ENCODE measurements at places on chromosomes 7 and 10.

GRCh38 chr7:129298268-129298893 lies 73.6 kb downstream of the AHCYL2 start:
- DNase-seq = no peak

- no peak for DNase-seq
These were observed 39.6 kb downstream of the NUP205 start for GRCh38 chr7:135597181-135597925.

DNA sequence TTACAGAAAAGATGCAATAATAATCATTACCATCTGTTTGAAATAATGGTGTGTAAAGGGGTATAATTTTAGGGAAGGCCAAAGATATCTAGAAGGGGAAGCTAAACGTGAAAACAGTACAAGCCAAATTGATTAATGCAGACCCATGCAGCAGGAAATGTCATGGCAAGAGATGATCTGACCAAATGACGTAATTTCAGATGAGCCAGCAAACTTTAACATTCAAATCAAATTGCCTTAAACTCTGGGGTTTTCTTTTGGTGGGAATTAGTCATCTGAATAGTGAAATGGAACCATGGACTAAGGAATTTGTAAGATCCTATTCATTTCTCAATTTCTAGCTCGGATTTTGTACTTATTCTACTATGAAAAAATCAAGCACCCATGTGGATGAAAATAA lies 21.4 kb upstream of the SCIN start:
- no peak for DNase-seq

GRCh38 chr7:137976696-137977095 lies 25.2 kb downstream of the CREB3L2 start:
- DNase-seq = no peak

- no peak for DNase-seq
These were observed 912 bp upstream of the OAT start for GRCh38 chr10:124419635-124420034.

GRCh38 chr7:142964502-142965246 lies 2.5 kb upstream of the KEL start:
- DNase-seq = no peak

- DNase-seq = no peak
These were observed 600.6 kb downstream of the PHTF2 start for GRCh38 chr7:78399033-78399769.

DNA sequence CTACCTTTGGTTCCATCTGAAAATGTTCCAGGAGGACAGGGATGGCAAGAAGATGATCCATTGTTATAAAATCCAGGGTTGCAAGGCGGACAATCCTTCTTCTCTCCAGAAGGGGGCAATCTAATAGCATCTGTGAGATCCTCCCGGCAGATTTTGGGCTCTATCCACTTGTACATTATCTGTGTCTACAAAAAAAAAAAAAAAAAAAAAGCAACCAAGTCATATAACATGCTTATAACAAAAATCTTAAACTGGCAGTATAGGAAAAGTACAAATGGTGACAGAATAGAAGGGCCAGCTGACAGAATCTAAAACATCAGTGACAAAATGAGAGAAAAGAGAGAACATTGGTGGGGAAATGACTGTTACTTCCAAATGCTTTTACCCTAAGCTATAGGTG lies 132.7 kb downstream of the ELAPOR2 start:
- DNase-seq = no peak

GRCh38 chr7:29926741-29927140 lies 62.9 kb downstream of the SCRN1 start:
- no peak for DNase-seq

- no peak for DNase-seq
These were observed 103.2 kb downstream of the NRBF2 start for GRCh38 chr10:63236113-63236935.

DNA sequence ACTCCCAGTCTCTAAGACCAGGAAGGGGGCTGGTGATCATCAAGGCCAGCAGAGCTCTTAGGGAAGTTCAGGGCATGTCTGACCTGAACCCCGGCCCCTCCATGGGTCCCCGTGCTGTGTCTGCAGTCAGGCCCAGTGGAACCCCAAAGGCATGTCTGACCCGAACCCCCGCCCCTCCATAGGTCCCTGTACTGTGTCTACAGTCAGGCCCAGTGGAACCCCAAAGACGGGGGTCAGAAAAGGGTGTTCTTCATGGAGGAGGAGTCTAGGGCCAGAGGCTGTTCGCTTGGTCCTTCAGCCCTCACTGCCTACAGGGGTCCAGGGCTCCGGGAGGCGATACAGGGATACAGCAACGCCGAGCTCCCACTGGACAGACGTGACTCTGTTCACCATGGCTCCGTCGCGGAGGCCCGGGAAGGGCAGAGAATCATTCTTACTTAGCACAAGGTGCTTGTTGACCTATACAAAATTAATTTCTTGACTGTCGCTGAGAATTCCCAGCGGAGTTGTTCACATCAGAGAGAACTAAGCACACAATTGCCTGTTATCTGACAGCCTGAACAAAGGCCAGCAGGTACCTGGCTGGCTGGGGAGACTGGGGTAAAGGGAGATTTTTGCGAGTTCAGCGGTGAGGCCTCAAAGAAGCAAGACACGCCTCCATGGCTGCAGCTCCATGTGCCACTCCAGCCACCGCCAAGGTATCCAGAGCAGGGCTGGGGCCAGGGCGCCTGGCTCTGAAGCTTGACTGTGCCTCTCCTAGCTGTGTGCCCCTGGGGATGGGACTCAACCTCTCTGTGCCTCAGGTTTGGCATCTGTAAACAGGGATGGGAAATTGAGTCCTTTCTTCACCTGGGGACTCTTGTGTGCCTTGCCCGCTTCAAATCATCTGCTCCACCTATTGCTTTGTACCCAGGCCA lies 26.8 kb downstream of the EN2 start:
- no peak for DNase-seq

DNA sequence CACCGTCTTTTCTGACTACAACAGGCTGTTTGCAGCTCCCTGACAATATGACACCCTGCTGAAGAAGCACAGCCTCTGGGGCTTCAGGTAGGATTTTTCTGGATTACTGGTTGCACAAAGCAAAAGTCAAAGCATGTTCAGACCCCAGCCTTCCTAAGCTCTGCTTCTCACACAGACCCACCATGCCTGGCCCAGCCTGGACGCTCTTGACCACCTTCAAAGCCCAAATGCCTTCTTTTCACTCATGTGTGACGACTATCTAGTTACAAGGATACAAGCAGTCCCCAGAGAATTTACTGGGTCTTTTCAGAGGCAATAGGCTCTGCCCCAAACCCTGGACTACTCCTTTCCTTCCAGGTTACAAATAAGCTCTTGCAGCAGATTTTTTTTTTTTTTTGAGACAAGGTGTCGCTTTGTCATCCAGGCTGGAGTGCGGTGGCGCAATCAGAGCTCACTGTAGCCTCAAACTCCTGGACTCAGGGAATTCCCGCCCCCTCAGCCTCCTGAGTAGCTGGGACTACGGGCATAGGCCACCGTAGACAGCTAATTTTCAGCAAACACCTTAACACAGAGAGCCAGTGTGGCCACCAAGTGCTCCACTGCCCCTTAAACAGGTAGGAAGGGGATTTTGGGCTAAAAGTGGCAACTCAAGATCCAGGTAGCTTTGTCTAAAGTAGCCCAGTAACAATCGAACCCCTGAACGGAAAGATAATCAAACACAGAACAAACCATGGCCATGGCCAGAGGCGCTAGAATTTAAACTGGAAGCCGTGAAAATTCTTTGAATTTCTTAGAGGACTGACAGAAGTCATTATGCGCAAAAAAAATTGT lies 16.2 kb downstream of the SVIL start:
- no peak for DNase-seq

- no peak for DNase-seq
These were observed 8.3 kb downstream of the TSPAN14 start for GRCh38 chr10:80462299-80462980.

DNA sequence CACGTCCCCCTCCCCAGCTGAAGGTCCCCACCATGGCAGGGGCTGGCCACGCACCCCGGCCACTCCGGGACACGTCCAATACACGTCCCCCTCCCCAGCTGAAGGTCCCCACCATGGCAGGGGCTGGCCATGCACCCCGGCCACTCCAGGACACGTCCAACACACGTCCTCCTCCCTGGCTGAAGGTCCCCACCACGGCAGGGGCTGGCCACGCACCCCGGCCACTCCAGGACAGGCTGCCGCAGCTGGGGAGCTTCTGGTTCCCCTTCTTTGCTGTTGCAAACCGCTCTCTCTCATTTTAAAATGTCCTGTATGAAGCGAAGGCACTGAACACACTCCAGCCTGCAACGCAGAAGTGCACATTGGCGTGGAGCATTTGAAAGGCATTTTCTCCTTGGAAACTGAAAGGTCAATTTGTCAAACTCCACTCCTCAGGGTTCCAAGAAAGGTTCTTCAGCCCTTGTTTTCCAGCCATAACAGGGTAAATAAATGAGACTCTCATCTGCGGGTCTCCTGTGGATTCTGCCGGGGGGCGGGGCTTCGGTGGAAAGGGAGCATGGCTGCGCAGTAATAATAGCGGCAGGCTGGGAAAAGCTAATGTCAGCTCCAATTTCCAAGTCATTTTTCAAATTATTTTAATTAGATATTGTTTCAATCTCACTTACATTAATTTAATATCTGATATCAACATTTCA lies 580.3 kb downstream of the DNAJB6 start:
- no peak for DNase-seq

GRCh38 chr7:149722356-149722957 lies 50.9 kb downstream of the ZNF467 start:
- DNase-seq = no peak

GRCh38 chr7:4840079-4840501 lies 21.7 kb downstream of the PAPOLB start:
- no peak for DNase-seq

DNA sequence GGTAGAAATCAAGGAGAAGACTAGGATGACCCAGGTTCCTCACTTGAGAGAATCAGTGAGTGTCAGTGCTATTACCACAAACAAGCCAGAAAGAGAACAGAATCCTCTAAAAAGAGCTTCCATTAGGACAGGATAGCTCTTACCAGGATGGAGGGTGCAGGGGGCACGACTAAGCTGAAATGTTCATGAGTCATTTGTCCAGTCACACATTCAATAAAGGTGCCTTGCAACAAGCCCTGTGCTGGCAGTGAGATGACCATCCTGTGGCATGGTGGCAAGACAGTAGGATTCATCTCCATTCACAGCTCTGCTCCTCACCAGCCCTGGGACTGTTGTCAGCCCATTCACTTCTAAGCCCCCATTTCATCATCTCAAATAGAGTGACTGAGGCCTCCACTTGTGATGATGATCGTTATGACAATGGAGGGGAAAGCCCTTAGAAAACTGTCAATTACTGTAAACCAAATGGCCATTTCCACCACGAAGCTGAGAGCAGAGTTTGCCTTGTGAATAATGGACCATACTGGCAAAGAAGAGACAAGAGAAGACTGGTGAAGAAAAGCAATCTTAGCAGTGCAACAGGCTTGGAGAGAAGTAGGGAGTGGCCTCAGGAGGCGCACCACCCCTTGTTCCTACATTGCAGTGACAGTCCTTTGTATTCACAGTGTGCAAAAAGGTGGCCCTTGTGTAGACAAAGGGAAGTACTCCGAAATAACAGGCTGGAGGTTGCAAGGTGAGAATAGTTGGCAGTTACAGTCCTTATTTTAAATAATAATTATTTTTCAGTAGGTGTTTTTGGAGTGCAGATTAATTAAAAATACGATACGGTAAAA lies 9.0 kb upstream of the WIPF3 start:
- DNase-seq = no peak

- DNase-seq = no peak
These were observed 37.7 kb downstream of the HABP2 start for GRCh38 chr10:113590581-113590980.

DNA sequence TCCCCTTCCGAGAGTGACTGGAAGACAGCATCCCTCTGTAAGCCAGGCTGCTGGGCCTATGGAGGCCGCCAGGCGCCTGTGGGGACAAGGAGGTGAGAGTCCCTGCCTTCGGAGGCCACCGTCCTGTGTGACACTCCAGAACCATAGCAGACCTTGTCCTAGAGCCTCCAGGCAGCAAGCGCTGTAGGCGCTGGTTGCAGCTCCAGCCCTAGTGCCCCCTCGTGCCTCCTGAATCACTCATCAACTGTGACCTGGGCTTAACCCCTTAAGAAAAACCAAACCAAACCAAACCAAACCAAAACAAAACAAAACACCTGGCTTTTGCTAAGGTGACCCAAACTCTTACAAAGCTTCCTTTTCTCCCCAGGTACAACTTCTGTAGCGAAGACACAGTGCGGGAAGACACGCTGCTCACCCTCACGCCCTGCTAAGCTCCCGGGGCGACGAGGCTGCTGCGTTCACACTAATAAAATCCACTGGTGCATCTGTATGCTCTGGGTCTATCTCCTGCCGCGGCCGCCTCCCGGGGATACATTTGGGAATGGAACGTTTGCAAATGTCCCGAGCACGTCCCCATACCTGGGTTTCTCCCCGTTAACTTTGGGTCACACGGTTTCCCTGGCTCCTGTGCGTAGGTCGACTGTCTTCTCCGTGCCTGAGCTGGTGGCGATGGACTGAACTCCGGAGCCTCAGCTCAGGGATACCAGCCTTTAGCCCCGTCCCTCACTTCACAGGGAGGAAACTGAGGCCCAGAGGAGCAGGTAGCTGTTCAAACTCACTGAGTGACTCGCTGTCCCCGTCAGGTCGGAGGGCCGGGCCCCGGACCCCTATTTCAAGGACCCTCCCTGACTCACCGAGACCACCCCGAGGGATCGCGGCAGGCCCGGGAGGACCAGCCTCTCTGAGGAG lies 11.8 kb upstream of the PNLIPRP2 start:
- DNase-seq = no peak

GRCh38 chr7:11707606-11708193 lies 124.3 kb downstream of the THSD7A start:
- no peak for DNase-seq

- DNase-seq = no peak
These were observed 87.5 kb upstream of the AOAH start for GRCh38 chr7:36811807-36812206.

- DNase-seq = no peak
These were observed 46.1 kb downstream of the CYTH3 start for GRCh38 chr7:6226194-6226799.

GRCh38 chr10:73625004-73625883 lies 16.0 kb downstream of the MYOZ1 start:
- DNase-seq = no peak

DNA sequence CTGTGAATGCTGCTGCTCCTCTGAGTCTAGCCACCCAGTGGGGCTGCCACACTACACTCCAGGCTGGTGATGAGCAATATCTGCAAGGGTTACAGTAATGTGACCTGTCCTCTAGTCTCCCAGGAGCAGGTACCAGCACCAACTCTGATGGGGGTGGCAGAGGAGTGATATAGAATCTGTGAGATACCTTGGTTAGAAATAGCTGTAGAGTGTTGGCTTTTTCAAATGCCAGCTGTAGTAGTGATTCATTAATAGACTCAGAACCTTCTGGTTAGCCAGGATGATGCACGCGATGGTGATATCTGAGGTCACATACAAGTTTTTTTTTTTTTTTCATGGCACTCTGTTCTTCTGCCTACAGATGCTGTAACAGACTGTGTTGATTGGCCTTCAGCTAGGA lies 757.1 kb downstream of the INHBA start:
- DNase-seq = no peak
